Activated gamma-delta T cell treated with anti-CD3 and anti-CD28 coated beads, Interleukin-2, amount 50 U/mL, for 16 hours (primary cell): ENCODE measurements at places on chromosomes 6 and 20.
A peak's percentile ranks its signal among the peaks of the same experiment; 100 is the strongest.

GRCh38 chr20:49508435-49509199 lies 26.1 kb upstream of the KCNB1 start:
- DNase-seq: no peak

GRCh38 chr20:16187956-16188616 lies 385.2 kb downstream of the KIF16B start:
- DNase-seq: no peak

DNA sequence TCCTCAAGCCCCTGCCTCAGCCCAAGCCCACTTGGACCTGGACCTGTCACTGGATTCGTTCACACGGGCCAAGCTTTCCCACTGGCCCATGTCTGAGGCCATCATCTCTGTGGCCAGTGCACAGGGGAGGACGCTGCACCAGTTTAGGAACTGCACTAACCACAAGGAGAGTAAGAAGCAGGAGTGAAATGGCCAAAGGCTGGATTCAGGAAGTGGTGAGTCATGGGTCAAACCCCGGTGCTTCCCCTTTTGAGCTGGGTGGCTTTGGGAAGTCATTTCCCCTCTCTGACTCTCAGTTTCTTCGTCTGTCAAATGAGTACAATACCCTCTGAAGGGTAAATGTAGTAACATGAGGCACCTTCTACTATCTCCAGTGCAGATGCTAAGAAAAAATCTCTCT lies 87.9 kb downstream of the CD40 start:
- DNase-seq: no peak

GRCh38 chr20:4592316-4593148 lies 129.2 kb upstream of the PRND start:
- DNase-seq: peak; percentile 19

DNA sequence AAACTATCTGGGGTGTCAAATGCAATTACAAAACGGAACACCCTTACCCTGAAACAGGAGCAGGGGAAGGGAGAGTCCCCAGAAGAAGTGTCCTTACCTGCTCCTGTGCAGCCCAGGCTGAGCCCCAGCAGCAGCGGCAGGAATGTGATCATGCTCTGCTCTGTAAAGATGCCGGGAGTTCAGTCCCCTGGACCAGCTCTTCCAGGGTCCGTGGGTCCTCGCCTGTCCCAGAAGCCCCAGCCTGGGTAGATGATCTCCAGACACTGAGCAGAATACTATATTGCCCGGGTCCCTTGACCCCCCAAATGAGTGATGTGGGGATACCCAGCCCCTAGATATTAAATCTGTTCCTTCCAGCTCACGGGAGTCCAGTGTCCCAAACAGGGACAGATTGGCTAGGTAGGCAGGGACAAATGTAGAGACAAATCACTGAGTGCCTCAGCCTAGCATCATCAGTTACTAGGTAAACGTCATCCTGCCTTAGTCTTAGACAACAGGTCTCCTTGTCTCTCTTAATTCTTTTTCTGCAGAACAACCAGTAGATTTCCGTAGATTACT lies at the start of gene HLA-DMB:
HLA-DMB (minus strand) TSS at position 373 of the 558 bp plus-strand sequence; CDS start at position 152, 221 bp downstream.
- no peak for DNase-seq

DNA sequence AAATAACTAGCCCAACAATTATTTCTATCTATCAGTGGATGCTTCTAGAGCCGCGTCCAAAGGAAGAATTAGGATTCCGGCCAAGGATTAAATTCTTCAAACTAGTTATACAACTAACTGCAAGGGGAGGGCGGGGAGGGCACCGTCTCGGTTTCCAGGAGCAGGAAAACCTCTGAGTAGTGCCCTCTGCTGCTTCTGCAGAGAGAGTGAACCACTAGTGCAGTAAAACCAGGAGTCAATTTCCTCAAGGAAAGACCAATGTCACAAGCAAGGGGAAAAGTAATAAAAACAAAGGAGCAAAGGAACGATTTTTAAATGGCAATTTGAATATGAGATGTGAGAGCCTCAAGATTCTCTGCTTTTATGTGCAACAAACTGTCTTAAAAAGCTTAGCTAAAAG lies 16.5 kb upstream of the UBE2J1 start:
- no peak for DNase-seq

- DNase-seq: no peak
Observed at GRCh38 chr20:21704408-21705385, 767 bp upstream of the PAX1 start.

GRCh38 chr6:169798764-169799473 lies 47.5 kb downstream of the ERMARD start:
- no peak for DNase-seq

- no peak for DNase-seq
Observed at GRCh38 chr20:38143646-38144554, 21.2 kb downstream of the TGM2 start.

DNA sequence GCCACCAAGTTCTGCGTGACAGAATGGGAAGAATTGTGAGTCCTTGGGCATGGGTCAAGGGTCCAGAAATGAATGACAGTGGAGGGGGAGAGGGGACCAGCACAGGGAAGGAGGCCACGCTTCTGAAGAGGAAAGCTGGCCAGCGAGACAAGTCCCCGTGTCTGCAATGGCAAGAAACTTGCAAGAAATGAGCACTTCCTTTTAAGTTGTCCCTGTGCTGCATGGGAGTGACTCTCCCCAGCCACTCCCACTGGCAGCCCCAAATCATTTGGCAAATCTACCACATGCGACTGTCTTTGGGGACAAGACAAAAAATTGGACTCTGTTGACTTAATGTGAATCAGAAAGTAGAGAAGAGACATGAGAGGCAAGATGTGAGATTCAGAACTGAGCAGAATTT lies 242.2 kb upstream of the RREB1 start:
- DNase-seq: no peak

GRCh38 chr20:2337142-2337541 lies 41.3 kb downstream of the TGM3 start:
- no peak for DNase-seq

- DNase-seq: no peak
Observed at GRCh38 chr20:7505152-7505834, 435.0 kb downstream of the HAO1 start.

- DNase-seq: no peak
Observed at GRCh38 chr6:152905551-152906299, 77.1 kb downstream of the FBXO5 start.

DNA sequence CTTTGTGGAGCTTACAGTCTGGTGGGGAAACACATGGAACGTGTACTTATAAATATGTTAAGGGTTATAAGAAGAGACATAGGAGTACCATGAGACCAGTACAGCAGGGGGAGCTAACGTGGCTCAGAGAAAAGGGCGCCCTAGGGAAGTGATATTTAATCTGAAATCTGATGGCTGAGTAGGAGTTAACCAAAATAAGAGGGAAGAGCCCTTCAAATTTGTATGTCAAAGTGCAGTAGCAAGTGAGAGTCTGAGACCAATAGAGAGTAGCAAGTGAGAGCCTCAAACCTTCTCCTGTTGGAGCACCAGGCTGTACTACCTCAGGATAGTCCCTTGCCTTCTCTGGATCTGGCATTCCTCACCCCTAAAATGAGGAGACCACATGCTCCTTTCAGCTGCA lies 6.1 kb upstream of the PKIG start:
- no peak for DNase-seq

GRCh38 chr6:41056768-41057490 lies 3.9 kb downstream of the APOBEC2 start:
- no peak for DNase-seq

DNA sequence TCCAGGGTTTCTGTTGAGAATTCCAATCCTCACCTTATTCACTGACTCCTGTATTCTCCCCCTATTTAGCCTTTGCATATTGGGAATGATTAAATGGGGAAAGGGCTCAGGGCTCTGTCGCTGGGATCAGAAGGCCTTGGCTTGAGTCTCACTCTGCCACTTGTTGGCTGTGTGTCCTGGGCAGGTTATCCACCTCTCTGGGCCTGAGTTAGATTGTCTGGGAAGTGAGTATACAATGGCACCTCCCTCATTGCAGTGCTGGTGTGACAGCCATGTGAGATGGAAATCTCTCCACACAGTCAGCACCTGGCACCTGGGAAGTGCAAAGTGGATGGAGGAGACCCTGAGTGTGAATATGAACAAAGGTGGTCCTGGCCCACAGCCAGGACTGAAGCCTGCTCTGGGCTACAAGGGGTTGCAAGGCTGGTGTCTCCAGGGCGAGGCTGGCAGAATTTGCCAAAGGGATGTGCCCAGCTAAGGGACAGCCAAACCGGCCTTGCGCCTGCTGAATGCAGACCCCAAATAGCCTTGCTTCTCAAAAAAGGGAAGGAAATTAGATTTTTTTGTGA lies 200.0 kb upstream of the PMEPA1 start:
- no peak for DNase-seq

DNA sequence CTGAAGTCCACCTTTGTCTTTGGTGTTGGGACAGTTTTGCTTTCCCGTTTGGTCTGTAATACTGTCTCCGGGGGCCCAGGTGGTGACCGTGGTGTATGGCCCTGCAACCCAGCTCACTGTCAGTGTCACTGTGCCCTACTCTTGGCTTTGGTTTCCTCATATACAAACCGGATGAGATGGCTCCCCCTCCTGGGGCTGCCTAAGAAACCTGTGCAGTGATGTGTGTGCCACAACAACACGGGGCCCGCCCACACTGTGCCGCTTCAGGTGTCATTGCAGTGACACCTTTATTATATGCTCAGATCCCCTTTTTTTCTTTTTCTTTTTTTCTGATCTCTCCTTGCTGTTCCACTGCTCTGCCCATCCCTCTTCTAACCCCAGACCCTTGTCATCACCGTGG lies 73.9 kb downstream of the RAMACL start:
- no peak for DNase-seq

- no peak for DNase-seq
Observed at GRCh38 chr6:51141080-51141479, 322.4 kb downstream of the TFAP2B start.

DNA sequence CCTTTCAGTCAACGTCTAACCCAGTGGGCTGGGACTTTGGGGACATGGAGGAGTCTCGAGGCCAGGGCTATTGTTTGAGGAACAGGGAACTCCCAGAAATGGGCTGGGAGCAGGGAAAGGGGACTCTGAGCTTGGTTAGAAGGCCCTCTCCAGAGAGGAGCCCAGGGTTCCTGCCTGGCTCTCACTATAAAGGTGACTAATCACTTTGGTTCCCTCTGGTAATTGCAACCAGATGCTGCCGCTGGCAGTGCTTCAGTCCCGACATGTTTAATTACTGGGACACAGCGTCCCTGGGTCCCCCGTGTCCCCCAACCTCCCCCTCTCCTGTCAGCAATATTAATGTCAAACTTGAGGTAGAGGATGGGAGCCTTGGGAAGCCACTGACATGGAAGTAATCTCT lies 5.0 kb upstream of the GDF5 start:
- no peak for DNase-seq

- DNase-seq: no peak
Observed at GRCh38 chr6:87699576-87699975, 2.5 kb downstream of the AKIRIN2 start.

DNA sequence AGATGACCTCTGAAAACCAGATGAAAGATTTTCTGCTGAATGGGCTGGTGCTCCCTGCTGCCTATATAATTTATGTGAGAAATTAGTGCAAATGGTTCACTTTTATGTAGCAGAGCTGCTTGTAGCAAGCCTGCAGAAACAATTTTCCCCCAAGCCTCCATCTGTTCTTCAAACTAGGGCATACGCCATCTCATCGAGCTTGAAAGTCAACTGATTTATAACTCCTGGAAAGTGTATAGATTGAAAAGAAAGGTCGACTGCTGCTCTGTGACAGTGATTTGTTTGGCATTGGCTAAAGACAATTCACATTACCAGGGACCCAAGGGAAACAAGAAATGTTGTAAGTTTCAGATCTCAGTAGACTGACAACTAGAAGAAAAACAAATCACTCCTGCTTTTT lies 93.3 kb downstream of the PACRG start:
- DNase-seq: no peak

GRCh38 chr6:7106752-7107577 lies 796 bp upstream of the RREB1 start:
- DNase-seq: peak; percentile 57

DNA sequence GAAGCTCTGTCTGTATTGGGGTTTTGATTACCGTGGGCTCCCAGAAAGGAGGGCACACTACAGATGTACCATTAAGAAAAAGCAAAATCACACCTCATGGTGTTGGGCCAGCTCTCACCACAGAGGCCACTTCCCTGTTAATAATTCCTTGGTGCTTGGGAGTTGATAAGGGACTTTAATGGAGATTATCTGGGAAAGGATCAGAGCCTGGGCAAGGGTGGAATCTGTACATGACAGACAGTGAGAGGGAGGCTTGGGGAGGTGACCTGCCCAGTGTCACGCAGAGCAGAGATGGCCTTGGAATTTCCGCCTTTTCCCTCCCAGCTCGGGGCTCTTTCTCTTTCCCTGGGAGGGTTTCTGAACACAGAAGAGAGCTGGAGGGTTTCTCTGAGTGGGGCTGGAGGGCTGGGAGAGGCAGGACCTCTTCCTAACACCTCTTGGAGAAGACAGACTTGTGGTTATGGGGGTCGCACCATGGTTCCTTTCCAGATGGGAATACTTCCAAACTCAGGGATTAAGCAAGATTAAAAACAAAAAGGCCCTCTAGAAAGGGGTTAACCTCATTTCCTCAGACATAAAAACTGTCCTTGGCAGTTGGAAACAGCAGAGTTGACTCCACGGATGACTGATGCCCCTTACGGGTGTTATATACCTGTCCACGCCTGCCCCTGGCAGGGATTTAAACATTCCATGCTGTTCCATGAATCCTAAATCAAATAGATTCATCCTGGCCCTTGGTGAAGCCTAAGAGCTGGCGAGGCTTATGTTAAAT lies 16.8 kb upstream of the KCNK16 start:
- no peak for DNase-seq
